ENCODE measurements at places on chromosomes 12 and 14.

DNA sequence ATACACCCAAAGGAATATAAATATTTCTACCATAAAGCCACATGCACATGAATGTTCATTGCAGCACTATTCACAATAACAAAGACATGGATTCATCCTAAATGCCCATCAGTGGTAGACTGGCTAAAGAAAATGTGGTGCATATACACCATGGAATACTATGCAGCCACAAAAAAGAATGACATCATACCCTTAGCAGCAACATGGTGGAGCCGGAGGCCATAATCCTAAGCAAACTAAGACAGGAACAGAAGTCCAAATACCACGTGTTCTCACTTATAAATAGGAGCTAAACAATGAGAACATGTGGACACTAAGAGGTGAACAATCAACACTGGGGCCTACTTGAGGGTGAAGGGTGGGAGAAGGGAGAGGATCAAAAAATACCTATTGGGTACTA lies 198.5 kb downstream of the BMP4 start:
- DNase-seq, result no peak

DNA sequence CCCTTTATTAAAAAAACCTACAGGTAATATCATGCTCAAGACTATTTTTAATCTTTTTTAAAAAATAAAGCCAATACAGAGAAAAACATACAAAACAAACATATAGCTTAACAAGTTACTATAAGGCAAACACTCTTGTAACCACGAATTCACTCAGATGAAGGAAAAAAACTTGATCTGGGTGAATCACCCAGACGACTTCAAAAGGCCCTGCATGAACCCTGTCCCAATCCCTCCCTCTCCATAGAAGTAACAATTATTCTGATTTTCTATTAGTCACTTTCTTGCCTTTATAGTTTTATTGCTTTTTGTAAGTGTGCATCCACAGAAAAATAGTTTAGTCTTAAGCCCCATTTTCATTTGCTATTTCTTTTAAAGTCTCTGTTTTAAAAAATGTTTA lies 72.6 kb downstream of the LRP6 start:
- no peak for DNase-seq

GRCh38 chr14:56119201-56119981 lies 1.2 kb downstream of the PELI2 start:
- DNase-seq, result peak; percentile 15

DNA sequence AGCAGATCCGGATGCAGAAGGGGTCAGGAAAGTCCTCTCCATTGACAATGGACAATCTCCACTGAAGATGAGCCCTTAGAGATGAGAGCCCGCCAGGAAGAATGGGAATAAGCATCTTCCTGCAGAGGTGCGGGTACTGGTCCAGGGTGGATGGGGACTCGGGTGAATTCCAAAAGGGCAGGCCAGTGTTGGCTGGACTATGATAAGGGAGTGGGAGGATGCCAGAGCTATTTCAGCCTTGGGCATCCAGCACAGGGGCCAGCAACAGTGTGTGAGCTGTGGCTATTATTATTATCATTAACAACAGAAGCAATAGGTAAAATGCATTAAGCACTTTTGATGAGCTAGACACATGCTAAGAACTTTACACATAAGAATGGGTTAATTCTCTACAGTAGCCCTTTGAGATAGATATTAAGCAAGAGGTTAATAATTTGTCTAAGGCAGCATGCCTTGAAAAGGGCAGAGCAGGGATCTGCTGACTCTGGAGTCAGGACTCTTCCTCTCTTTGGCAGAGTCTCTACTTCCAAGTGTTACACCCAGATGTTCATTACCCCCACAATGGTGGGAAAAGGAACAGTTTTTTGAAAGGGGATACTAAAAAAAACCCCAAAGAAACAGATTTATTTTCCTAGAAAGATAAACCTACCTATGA lies 55.2 kb downstream of the PRICKLE1 start:
- DNase-seq, result no peak

GRCh38 chr14:93977790-93978581 lies 1.6 kb upstream of the ASB2 start:
- no peak for DNase-seq

DNA sequence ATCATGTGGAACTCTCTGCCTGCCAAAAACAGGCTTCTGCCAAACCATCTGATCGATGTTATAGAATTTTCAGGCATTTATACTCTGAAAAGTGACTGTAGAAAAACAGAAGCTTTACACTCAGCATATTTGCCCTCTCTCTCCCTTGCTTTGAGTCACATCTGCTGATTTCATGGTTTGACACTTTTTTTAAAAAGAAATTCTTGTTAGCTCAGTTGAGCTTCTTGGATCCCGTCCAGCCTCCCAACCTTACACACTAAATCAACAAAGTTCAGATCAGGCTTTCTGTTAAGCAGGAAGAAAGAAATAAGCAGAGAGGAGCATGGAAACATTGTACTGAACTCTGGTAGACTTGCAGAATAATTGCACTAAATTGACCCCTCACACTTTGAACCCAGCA lies 193.6 kb upstream of the SEL1L start:
- DNase-seq, result no peak

DNA sequence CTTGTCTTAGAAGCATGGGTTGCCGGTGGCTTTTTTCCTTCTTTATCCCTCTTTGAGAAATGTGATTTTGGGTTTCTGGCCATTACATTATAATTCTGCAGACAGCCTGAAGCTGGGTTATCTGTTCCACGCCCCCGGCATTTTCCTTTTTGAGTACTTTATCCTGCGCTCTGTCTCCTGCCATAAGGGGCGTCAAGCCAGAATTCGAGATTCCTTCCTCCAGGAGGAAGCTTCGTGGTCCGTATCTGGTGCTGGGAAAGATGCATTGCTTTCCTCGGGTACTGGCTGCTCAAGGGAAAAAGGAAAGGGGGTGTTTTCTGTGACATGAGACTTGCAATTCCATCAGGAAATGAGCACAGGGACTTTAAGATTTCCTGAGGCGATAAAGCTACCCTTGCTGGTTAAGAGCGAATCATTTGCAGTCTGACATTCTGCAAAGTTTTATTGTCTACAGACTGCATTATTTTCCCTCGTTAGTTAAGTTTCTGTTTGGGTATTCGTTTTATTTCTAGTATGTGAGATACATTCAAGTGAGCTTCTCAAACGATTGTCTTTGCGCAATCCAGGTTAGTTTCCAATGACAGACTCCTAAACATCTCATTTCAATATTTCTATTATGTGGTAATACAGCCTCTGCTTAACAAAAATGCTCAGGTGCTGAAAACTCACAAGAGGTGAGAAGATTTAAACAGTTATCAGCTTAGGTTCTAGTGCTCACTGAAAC lies 694 bp downstream of the AKAP5 start:
- peak; percentile 20 for DNase-seq

DNA sequence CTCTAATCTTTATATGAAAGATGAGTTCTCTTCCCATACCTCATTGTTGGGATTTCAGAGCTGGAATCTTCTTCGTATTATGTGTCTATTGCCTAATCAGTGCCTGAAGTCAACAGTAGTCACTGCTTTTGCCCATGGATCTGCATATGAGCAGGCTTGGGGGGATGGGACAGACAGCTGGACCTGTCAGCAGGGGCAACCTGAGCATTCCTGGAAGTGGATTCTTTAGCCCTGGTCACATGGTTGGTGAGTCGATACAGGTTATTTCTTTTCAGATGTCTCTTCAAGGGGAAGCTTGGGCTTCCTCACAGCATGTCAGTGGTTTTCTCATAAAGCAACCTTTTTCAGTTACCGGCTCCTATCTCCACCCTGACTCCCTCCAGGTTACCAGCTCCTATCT lies 97.3 kb upstream of the RBM19 start:
- DNase-seq, result no peak

DNA sequence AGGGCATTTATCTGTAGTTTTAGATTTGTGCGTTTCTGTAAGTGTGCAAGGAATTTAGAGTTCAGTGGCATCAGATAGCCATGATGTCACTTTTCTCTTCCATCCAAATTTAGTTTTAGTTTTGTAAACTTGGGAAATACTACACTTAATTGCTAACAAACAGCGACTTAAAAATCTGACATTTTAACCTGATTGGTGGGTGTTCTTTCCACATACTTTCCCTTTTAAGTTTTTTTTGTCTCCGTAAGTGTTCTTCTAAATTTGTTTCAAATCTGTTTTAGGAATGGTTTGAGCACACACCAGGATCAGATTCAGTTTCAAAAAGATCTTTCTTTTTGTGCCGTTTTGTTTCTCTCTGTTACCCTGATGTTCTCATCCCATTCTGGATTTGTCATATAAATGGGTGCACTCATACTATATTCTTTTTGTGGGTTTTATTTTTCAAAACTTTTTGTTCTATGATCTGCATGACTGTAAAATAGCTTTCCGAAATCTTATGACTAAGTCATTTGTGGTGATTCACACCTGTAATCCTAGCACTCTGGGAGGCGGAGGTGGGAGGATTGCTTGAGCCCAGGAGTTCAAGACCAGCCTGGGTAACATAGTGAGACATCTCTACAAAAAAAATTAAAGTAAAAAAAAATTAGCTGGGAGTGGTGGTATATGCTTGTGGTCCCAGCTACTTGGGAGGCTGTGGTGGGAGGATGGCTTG lies 58.9 kb downstream of the FBXO34 start:
- DNase-seq, result no peak

- no peak for DNase-seq
Measured at GRCh38 chr14:68663385-68664076, 129.3 kb downstream of the ZFP36L1 start.

- DNase-seq, result no peak
Measured at GRCh38 chr12:106588771-106589170, 6.0 kb downstream of the RFX4 start.

- DNase-seq, result no peak
Measured at GRCh38 chr12:128163086-128163485, 103.9 kb upstream of the TMEM132C start.

- DNase-seq, result peak; percentile 35
Measured at GRCh38 chr14:54837508-54838149, 65.0 kb downstream of the GCH1 start.

DNA sequence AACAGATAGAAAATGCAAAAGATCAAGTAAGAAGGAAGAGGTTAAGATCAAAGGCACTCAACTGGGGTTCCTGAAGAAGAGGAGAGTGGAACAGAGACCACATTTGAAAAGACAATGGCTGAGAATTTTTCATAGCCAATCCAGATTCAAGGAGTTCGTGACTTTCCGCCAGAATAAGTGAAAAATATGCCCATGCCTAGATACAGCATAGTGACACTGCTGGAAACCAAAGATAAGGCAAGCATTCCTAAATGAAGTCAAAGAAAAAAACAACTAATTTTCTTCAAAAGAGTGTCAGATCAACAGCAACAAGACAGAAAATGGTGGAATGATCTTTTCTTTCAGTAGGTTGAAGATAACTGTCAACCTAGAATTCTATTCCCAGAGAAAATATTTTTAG lies 47.5 kb downstream of the EGLN3 start:
- DNase-seq, result no peak

DNA sequence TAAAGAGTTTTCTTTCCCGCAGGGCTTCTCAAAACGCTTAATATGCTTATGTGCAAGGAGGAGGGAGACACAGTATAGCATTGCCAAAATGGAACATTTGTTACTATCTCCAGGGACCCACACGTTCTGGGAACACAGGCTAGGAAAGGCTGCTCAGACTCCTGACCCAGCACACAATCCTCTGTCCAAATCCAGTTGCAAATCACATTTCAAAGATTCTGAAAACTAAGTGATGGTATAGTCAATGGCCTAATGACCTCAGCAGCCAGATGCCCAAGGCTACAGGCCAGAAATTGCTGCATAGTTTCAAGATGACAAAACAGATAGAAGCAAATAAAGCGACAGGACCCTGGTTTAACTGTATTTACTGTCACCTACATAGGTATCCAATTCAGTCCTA lies 97.0 kb upstream of the GRIP1 start:
- DNase-seq, result no peak
